Urinary bladder (tissue), 4 donors: ENCODE measurements at places on chromosomes 13 and 19. TPM values are rescaled to one million over a fixed set of nuclear protein-coding genes. Genes with fewer than 3 reads are reported as not detected.
A peak's percentile ranks its signal among the peaks of the same experiment; 100 is the strongest.

CCDC61 gene
- total RNA-seq = 3.2 TPM

CGB5 gene
- not detected for total RNA-seq

- DNase-seq = no peak
Observed at GRCh38 chr19:4866595-4867424, 657 bp downstream of the PLIN3 start.

DNA sequence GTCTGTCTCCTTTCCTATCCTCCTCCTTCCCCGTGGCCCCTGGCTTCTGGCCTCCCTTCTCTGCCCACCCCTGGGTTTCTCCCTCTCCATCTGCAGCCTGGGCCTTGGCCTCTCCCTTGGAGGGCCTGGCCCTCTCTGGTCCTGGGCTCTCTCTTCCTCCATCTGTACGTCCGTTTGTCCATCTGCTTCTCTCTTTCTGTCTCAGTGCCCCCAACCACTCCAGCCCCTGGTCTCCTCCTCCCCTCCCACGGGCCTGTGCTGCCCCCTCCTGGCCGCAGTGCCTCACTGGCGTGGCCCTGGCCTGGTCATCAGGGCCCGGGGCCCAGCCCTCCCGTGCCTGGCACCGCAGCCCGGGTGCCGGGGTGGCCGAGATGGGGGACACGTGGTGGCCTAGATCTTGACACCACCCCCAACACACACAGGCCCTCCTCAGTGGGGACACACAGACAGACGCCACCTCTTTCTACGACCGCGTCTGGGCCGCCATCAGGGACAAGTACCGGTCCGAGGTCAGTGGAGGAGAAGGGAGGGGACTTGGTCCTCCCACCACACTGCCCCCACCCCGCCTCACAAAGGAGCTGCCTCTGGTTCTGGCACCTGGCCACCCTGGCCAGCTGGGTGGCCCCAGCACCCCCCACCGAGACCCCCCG, 11.3 kb downstream of the PRKCSH start:
- no peak for DNase-seq

DNA sequence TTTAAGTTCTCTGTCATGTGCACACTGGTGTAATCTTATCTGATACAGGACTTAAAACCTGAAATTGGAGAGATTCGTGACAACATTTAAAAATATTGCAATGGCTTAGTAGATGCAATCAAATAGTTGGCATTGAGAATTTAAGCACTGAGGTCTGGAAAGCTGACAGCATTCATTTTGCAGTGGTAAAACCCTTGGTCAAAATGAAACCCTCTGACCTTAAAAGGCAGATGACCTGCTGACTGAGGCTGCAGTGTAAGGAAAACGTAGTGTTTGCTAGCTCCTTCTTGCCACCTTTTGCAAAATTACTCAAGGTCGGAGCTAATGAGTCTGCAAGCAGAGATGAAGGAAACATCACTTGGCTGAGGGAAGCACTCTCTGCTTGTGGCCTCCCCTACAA, 150.6 kb downstream of the KCTD12 start:
- DNase-seq = no peak

GRCh38 chr13:48096670-48097069, 1.8 kb upstream of the MED4 start:
- DNase-seq = no peak

- DNase-seq = no peak
Observed at GRCh38 chr13:25242956-25243355, 44.3 kb downstream of the MTMR6 start.

GRCh38 chr13:112968380-112968909, 569 bp upstream of the MCF2L start:
- no peak for DNase-seq

DNA sequence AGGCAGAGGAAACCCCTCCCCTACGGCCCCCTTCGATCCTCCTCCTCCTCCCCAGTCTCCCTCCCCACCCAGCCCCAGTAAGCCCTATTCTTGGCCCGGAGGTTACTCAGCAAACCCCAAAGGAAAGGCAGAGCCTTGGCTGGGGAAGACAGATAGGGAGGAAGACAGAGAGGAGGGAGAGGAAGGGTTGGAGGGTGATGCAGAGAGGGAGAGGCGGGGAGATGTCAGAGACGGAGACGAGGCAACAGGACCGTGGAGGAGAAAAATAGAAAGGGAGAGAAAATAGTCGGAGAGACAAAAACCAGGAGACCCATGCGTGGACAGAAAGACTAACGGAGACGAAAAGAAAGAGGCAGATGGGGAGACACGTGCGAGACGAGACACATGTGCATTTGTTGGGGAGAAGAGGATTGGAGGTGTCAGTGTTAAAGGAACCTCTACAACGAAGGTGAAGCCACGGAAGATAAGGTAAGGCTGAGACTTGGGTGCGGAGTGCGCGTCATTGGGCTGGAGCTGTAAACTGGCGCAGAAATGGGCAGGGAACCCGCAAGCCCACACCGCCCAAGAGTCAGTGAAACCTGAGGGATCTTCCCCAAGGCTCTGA, 2.9 kb downstream of the TGFB1 start:
- no peak for DNase-seq

GRCh38 chr13:35882722-35883497, 248.3 kb downstream of the DCLK1 start:
- no peak for DNase-seq

YJEFN3 gene
- total RNA-seq = 1.8 TPM

- DNase-seq = no peak
Observed at GRCh38 chr19:10566658-10567410, 1.0 kb upstream of the KRI1 start.

DNA sequence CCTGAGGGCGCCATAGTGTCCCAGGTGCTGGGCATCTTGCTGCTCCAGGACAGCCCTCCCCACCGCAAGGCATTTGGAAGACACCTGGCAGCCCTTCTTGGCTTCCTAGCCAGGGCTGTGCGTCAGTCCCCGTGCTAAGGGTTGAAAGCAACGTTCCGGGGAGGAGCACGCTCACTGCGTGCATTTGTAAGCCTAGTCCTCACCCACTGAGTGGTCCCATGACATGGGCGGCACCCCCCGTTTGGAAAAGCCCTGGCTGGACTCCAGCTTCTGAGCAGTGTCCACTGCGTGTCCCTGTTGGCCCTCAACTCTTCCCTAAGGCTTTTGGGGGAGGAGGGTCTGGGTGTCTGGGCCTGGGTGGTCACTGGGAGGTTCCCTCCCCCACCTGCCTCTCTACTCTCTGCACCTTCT, 76.3 kb upstream of the GPR183 start:
- DNase-seq = no peak

DNA sequence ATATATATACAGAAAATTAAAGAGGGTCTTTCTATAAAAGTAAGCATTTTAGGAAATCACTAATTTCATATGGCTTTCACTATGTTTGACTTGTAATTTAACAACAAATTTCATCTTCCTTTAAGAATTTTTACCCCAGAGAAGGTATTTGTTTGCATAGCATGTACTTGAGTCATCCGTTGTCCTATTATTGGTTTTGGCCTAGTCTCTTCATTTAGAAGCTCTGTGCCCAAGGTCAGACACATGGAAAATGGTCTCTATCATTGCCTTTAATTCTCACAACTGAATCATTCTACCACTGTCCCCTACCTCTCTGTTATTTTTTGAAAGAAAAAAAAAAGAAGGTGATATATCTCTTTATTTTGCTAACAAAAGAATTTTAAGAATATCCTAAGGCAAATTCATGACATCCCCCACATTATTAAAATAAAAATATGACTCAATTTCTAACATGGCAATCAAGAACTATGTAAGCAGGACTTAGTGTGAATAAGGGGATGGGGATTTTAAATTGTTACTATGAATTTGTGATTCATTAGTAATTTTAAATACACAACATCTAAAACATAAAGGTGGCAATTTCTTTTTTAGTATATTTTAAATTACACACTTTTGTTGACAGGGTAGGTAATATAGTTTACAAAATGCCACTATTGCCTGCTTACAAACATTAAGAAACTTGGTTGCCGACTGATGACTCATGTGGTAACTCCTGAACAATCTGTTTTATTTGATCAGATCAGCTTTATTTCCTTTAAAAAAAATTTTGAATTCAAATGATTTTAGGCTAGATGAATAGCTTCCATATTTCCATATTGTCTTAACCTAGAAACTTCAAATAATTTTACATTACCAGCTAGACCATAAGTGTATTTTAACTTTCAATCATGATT, 13.9 kb downstream of the SLITRK5 start:
- no peak for DNase-seq

ZNF99 gene
- 0.74 TPM for total RNA-seq

DNA sequence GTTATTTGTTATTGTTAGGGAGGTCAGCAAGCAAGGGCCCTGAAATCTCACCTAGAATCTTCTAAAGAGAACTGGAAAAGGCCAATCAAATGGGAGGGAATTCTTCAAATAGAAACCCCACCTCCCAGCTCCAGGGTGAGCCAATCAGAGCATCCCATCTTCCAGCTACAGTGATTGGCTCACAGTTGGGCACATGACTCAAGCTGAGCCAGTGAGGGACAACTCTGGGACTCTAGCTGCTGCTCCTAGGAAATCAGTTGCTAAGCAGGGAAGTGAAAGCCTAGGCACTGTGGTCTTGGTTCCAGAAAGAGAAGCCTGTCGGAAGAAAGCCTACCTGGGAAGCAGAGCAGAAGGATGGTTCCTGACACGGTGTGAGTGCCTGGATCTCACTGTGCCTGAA, 13.4 kb downstream of the TM6SF2 start:
- no peak for DNase-seq

HRC gene
- total RNA-seq = 5.2 TPM

DNA sequence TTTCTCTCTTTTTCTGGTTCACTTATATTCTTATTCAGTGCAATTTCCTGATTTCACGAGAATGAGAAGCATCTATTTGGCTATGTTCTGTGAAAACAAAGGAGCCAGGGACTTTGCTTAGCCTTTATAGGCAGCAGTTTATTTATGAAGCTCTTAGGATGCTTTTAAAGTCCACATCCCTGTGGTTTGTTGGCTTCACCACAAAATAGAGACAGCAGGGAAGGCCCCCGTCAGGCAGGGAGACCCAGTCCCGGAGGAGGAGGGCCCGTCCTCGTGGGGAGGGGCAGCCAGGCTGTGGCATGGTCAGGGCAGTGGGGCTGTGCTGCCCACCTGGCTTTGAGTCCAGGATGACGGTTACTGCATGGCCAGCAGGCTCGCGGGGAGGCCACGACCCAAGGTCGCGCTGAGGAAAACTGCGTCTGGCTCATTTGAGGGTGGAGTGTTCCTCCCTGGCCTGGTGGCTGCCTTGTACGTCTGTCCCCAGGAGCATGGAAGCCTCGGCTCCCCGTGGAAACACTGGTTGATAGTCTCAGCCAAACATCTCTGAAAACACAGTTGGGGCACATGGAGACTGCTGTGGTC, 92.7 kb downstream of the ATP11A start:
- DNase-seq = no peak

- no peak for DNase-seq
Observed at GRCh38 chr13:112185466-112185865, 118.5 kb downstream of the SOX1 start.

VSTM1 gene
- total RNA-seq = not detected

- DNase-seq = no peak
Observed at GRCh38 chr13:112576768-112577167, 11.2 kb downstream of the TUBGCP3 start.

C5AR1 gene
- total RNA-seq = 1.8 TPM

DNA sequence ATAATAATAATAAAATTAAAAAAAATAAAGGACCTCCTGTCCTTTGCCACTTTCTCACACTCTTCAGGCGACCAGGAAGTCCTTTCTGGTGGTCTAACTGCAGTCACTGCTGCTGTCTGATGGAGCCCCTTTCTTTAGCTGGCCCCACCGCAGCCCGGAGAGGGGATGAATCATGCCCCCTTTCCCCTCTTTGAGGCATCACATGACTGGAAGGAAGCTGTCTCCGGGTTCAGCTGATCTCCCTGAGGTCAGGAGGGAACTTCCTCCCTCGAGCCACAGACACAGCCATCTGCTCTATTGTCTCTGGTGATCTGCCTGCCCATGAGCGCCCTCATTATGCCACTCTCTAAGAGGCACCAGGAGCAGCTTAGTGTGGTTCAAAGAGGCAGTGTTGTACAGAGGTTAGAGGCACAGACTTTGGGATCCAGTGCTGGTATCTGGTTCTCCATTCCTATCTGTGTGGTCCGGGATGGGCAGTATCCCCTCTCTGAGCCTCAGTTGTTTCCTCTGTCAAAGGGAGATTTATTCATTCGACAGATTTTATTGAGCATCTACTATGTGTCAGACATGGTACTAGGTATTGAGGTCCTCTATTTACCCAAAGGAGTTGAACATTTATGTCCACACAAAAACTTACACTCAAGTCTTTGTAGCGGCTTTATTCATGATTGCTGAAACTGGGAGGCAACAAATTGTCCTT, 30.0 kb downstream of the VAV1 start:
- no peak for DNase-seq

DNA sequence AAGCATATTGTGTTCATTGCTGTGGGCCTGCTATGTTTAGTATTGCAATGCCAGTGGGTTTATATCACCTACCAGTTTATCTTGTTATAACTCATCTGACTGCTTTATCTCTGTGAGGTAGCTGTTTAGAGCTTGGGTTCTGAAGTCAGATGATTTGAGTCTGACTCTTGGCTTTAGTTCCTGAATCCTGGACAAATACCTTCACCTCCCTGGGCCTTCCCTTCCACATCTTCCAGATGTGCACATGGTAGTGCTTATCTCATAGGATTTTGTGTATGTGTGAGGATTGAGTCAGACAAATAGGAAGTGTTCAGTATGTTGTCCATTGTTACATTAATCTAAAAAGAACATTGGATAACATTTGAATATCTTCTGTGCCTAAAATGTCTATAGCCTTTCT, 63.5 kb upstream of the ANKRD10 start:
- DNase-seq = no peak

GRCh38 chr19:49884109-49884508, 6.6 kb downstream of the TBC1D17 start:
- DNase-seq = no peak

GRCh38 chr13:78020861-78021260, 102.2 kb upstream of the EDNRB start:
- DNase-seq = no peak

MCF2L gene
- total RNA-seq = 15.3 TPM

HIF3A gene
- total RNA-seq = 41.0 TPM

DNA sequence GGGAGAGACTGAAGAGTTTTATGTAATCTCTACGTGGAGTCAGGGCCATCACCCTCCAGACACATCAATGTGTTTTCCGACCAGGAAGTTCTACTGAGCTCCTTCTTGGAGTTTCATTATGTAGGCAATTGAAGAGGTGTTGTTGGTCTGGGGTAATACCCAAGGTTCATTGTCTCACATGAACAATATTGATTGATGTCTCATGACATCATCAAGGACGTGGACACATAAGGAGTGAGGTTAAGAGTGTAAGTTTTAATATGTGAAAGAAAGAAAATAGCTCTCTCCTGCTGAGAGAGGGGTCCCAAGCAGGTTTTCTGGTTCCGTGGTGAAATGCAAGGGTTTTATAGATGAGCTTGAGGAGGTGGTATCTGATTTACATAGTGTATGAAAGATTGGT, 280.7 kb upstream of the MIR17HG start:
- DNase-seq = no peak

GRCh38 chr19:35693835-35694599, 10.3 kb upstream of the ZBTB32 start:
- DNase-seq = peak; percentile 40

KLK12 gene
- not detected for total RNA-seq

RNF113B gene
- not detected for total RNA-seq

MTUS2 gene
- total RNA-seq = 1.4 TPM

GRCh38 chr13:106384516-106384915, 150.9 kb downstream of the EFNB2 start:
- no peak for DNase-seq
